ENCODE measurements at places on chromosomes 7 and 10.
A peak's percentile ranks its signal among the peaks of the same experiment; 100 is the strongest.

GRCh38 chr10:26486990-26487850 is 49.1 kb downstream of the APBB1IP start:
- peak; percentile 80 for DNase-seq

DNA sequence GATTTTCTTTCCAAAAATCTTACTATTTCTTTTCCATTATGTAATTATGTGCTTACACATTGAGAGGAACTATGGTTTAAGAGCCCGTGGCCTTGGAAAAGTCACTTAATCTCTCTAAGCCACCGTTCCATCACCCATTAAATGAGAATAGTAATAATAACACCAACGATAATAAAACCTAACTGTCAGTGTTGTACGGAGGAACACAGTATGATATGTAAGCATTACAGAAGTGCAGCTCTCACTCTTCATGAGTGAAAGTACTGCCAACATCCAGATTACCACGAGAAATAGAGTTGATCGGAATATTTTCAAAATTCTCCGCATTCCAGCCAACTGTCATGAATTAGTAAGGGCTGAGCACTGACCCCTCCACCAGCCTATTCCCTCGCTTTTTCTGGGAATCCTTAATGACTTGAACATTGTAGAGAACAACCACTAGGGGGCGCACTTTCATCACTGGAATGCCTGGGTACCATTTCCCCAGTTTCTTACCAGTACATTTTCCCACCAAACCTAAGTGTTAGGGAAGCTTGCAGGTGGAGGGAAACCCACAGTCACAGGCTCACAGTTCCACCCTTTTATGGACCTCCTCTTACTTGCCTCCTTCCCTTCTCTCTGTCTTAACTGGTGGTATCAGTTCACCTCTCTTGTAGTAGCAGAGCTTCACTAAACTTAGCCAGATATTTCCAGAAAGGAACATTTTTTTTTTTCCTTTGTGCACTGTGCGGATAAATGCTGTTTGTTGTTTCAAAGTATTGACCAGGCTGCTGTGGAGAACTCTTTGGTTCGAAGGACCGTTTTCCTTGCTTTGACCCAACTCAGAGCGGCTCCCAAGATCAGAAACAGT is 27.8 kb downstream of the NKX2-3 start:
- peak; percentile 34 for DNase-seq

GRCh38 chr10:34526186-34526585 is 288.9 kb downstream of the PARD3 start:
- DNase-seq = peak; percentile 55

GRCh38 chr7:41731493-41732435 is 28.9 kb upstream of the INHBA start:
- peak; percentile 6 for DNase-seq

DNA sequence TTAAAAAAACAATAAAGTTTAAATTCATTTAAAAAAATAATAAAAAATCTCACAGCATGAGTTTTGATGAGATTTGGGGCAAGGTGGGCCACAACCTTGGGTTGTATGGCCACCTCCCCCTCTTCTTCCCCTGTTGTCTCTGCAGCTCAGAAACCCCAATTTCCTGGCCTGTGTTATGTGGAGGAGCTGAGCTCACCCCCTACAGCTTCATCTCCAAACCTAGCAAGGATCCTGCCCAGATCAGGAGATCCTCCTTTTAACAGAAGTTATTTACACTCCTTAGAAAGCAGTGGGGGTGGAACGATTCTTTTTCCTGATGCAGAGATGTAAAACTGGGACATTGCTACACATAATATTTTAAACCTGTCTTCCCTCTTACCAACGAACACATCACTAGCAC is 6.9 kb upstream of the SH2D4B start:
- DNase-seq = no peak

DNA sequence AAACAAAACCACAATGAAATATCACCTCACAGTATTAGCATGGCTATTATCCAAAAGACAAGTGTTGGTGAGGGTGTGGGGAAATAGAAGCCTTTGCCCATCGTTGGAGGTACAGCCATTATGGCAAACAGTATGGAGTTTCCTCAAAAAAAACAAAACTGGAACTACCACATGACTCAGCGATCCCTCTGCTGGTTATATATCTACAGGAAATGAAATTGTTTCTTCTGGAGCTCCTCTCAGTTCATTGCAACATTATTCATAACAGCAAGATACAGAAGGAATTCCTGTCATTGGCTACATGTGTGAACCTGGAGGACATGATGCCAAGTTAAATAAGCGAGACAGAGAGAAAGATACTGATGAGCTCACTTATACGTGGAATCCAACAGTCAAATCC is 2.4 kb upstream of the UBE3C start:
- peak; percentile 96 for DNase-seq

DNA sequence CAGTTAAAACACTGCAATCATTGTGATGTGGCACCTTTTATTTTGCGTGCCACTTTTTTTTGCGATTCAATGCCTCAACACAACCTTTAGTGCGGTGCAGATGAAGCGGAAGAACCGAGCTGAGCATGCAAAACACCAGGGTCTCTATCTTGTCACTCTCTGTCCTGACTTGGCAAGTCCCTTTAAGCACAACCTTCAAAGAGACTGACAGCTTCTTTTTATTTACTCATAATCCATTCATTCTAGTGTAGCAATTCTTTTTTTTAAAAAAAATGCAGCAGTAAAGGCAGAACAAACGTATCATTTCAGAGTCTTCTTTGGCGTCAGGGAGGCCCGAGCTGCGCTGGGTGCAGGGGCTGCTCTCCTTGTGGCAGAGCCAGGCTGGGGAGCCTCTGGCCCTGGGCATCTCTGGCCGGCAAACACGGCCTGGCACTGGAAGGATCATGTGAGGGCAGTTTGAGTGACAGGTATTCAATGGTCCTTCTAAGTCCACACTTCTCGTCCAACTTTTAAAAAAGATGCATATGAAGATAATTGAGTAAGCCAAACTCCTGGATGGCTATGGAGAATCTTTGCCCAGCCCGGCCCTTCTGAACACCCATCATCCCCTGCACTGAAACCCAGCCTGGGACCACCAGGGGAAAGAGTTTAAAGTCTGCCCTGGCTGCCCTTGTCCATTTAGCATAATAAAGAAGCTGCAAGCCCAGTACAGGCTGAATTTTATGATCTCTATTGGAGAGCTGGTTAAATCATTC is 3.9 kb downstream of the PTF1A start:
- DNase-seq = no peak

DNA sequence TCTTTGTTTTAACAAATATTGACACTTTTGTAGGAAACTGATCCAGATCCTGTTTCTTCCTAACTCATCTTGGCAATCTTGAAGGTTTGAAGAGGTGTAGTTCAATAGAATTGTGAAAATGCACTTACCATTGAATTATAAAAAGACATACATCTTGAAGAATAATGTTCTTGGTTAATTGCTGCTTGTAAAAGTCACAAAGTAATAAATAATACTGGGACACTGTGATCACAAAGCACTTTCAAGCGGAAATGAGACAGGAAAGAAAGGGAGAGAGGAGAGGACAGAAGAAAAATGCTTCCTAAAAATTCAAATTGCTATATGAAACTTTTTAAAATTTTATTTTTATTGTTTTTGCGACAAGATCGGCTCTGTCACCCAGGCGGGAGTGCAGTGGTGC is 15.2 kb upstream of the NFE2L3 start:
- no peak for DNase-seq

DNA sequence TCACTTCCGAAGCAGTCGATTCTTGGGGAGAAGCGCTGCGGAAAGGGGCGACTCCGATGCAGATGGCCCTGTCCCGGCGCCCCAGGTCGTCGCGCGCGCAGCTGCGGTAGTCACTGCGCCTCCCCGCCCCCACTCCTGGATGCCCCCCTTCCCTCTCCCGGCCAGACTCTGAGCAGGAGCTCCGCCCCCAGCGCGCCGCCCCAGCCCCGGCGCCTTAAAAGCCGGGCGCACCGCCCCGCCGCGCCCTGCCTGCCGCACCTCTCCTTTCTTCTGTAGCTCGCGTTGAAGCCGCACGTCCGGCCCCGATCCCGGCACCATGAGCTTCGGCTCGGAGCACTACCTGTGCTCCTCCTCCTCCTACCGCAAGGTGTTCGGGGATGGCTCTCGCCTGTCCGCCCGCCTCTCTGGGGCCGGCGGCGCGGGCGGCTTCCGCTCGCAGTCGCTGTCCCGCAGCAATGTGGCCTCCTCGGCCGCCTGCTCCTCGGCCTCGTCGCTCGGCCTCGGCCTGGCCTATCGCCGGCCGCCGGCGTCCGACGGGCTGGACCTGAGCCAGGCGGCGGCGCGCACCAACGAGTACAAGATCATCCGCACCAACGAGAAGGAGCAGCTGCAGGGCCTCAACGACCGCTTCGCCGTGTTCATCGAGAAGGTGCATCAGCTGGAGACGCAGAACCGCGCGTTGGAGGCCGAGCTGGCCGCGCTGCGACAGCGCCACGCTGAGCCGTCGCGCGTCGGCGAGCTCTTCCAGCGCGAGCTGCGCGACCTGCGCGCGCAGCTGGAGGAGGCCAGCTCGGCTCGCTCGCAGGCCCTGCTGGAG is at the start of gene INA:
INA (plus strand) TSS at position 243 of the 817 bp plus-strand sequence; CDS start at position 317, 74 bp downstream.
- peak; percentile 43 for DNase-seq

GRCh38 chr7:96663457-96663856 is 46.2 kb downstream of the SEM1 start:
- no peak for DNase-seq

- DNase-seq = no peak
These were observed 10.5 kb upstream of the PAX4 start for GRCh38 chr7:127628445-127628844.

GRCh38 chr10:70350501-70350900 is 31.9 kb downstream of the LRRC20 start:
- no peak for DNase-seq

DNA sequence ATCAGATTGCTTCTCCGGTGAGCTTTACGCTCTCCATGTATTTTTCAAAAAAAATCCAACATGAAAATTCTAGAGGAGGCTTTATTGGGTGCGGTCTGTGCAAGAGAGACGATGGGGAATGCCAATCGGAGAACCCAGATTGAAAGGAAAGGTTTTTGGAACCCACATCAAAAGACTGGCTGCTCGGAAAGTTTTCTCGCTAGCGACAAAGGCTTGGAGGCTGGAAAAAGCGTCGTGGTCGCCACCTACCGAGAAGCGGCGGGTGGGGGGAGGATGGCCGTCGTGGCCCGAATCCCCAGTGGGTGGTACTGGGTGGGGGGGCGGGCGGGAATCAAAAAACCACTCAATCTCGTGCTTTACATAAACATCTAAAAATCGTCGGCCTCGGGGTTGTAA is 1.1 kb upstream of the GTF2I start:
- DNase-seq = no peak

DNA sequence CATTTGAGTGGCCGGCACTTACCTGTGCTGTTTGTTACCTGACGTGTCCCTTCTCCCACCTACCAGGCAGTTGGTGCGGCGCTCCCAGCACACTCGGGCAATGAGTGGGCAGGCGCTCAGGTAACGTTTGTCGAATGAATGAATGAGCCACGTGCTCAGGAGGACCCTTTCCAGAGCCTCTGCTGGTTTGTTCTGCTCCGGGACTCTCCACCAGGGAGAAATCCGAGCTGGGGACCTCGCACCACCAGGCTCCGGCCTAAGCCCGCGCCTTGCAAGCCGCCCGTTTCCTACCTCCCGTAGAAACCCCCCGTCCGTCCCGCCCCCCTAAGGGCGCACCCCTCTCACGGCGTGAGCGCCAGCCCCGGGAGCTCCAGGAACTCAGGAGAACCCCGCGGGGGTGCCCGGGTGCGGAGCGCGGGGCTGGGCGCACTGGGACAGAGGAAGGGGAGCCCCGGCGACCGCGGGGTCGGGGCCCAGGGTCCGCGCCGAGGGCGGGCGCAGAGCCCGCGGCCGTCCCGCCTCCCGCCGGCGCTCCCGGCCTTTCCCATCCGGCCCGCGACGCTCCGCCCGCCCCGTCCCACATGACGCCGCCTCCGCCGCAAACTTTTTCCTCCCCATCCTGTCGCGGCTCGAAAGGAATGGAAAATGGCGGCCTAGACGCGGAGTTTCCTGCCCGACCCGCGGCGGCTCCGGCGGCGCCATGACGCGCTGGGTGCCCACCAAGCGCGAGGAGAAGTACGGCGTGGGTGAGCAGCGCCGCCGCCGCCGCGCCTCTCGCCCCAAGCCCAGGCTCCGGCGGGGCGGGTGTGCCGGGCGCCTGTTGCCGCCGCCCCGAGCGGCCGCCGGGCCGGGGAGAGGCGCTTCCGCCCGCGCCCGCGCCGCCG is at the start of gene DOCK1:
DOCK1 (plus strand) TSS at position 611 of the 884 bp plus-strand sequence; CDS start at position 701, 90 bp downstream.
- peak; percentile 70 for DNase-seq

DNA sequence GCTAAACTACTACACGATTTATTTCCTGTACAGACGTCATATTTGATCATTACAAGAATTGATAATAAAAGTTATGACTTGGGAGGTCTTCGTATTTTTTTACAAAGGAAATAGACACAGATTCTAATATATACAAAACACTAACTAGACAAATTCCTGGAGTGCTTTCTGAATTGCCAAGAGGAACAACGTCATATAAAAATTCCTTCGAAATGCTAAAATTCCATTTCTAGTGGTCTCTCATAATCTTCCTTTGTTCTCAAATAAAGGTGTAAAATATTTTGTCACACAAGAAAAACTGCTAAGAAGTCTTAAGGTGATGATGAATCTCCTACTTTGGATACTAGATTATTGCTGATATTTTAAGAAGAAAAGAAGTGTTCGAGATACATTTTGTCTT is 85.4 kb downstream of the CDK6 start:
- peak; percentile 71 for DNase-seq

DNA sequence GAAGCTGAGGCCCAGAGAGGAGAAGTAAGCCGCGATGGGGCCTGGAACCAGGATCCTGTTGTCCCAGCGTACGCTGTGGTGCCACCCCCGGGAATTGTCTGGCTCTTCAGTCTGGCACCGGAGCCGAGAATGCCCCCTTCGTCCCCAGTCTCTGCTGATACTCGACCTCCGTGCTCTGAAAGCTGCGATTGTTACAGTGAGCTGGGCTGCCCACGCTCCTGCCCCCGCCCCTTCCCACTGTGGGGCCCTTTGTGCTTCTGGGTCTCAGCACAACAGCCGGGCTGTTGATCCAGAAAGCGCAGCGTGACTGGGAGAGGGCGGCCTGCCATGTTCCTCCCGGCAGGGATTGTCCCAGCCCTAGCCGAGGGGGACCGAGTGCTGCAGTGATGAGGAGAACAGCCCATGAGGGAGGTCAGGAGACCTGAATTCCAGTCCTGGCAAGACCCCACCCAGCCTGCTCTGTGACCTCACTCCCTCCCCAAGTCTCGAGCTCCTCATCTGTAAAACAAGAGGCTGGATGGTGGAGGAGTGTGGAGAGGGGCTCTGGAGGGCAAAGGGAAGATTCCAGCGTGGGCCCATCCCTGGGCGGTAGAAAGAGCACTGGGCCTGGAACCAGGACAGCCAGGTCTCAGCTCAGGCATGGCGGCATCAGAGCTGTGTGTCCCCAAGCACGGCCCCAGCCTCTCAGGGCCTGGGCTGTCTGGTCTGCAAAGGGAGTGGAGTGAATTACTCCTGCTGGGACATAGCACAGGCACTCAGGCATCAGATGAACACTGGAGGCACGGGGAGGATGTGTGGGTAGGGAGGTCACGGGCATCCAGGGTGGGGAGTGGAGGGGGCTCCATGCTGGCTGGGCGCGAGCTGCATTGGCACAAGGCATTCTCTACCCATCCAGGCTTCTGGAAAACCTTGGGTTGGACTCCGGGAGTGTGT is 43.6 kb downstream of the TSPAN15 start:
- no peak for DNase-seq

DNA sequence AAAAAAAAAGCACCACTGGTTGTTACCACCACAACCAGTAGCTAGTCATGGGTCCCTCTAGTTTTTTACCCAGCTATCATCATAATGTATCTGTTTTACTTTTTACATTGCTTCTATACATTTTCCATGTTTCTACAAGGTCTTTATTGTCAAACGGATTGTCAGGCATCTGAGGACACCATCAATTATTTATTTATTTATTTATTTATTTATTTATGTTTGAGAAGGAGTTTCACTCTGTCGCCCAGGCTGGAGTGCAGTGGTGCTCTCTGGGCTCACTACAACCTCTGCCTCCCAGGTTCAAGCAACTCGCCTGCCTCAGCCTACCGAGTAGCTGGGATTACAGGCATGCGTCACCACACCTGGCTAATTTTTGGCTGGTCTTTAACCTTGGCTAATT is 29.0 kb upstream of the HNRNPH3 start:
- DNase-seq = no peak

Measured in iris pigment epithelial cell (primary cell).